Muscle of leg (tissue), 16 donors: ENCODE measurements at places on chromosomes 7 and 10. TPM values are rescaled to one million over a fixed set of nuclear protein-coding genes. Genes with fewer than 3 reads are reported as not detected.

GRCh38 chr7:130090745-130091532 is 20.6 kb downstream of the KLHDC10 start:
- DNase-seq = no peak

DNA sequence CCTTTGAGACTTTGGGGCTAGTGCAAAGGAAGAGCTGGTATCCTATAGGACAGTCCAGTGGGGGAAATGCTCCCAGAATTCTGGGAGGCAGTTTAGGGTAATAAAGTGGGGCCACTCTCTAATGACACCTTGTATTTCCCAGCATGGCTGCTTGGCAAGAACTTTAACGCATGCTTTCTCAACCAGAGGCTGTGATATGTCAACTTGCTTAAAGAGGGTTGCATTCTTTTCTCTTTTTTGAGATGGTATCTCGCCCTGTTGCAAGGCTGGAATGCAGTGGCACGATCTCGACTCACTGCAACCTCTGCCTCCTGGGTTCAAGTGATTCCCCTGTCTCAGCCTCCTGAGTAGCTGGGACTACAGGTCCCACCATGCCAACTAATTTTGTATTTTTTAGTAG is 38.4 kb downstream of the ALDH18A1 start:
- DNase-seq = no peak

DNA sequence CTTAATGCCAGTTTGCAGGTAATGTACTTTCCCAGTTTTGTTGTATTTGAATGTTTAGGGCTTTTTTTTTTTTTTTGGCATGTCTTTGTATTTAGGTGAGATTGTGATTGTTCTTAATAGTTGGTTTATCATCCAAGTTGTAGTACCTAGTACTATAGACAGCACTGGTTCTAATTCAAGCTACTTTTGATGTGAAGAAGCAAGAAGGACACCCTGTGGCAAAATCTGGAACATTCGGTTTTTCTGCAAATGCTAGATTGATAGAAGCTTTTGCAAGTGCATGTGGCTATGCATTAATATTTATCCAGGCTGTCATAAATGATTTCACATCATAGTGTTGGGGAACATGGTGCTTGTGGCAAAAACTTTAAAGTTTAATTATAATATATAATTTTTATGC is 248.9 kb downstream of the FOXP2 start:
- peak; percentile 57 for DNase-seq

- peak; percentile 97 for DNase-seq
Measured at GRCh38 chr10:94076325-94076841, 82.7 kb downstream of the PLCE1 start.

DNA sequence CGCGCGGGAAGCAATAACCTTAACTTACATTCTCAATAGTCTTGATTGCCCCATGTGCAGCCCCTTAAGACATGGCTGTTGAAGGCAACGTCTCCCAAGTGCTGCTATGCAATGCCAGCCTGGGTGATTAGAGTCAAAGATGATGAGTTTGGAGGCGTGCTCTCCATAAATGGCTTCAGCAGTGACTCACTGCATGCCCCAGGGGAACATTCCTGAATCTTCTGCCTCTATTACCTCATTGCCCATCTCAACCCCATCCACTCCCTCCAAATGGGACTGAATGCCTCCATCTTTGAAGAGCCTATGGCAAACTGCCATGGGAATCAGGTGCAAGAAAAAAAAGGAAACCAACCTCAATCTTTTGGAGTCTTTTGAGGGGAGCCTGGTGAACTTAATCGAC is 282.8 kb downstream of the SNX10 start:
- DNase-seq = no peak

DNA sequence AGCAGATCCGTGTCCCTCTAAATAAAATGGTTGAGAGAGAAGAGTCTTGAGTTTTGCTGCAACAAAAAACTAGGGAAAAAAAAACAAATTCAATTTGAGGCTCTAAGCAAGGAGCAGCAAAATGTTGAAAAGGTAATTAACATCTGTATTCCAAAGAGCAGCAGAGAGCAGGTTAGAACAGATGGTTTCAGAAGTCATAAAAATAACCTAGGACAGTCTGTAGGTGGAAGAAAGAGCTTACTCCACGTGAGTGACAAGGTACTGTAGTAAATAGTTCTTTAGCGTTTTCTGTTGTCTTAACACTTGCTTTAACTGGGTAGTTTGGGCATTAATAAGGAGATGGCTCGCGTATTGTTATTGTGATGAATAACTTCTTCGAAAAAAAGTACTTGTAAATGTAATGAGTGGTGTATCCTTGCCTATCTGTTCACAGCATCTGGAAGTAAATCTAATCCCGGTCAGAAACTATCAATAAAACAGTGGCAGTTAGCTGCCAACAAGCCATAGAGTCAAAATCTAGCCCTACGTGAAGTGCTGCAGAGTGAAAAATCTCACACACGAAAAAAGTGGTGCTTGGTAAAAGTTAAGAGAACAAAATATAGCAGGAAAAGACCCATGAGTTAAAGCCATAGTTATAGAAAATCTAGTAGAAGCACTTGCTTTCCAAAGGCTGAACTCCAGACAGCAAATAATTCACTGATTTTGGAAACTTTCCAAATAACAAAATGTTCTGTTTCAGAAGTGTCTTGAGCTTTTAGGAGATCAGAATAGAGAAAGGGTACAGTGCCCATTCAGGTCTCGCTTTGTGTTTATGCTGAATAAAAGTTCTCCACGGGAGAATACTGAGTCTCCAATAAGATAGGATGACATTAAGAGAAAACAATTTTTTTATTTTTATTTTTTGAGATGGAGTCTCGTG is 49.3 kb upstream of the PARD3 start:
- peak; percentile 46 for DNase-seq

GRCh38 chr7:108045154-108045553 is 42.2 kb upstream of the LAMB1 start:
- peak; percentile 40 for DNase-seq

GRCh38 chr7:112788778-112789343 is 1.3 kb downstream of the TMEM168 start:
- DNase-seq = no peak

DNA sequence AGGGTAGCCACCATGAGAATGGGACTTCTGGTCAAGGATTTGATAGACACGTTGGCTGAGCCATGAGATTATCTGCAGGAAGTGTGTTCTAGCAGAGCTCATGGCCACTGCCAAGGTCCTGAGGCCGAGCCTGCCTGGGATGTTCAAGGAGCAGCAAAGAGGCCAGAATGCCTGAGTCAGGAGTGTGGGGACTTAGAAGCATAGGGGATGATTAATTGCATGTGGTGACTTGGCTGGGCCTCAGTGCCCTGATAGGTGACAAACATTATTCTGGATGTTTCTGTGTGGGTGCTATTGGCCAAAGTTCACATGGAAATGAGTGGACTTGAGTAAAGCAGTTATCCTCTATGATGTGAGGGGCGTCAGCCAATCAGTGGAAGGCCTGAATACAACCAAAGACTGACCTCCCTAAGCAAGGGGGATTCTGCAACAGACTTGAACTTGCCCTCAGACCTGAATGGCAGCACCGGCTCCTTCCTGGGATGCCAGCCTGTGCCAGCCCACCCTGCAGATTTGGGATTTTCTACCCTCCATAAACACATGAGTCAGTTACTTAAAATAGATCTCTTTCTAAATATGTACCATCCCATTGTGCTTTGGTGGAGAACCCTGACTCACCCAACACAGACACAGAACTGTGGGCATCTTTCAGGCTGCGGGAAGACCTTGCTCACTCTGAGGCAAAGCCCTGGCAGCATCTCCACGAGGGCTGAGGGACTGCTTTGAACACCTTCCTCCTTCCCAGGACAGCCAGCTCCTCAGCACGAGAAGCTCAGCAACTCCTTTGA is 363.9 kb upstream of the MGMT start:
- DNase-seq = no peak

GRCh38 chr7:134777908-134778580 is 1.4 kb upstream of the CALD1 start:
- no peak for DNase-seq

DNA sequence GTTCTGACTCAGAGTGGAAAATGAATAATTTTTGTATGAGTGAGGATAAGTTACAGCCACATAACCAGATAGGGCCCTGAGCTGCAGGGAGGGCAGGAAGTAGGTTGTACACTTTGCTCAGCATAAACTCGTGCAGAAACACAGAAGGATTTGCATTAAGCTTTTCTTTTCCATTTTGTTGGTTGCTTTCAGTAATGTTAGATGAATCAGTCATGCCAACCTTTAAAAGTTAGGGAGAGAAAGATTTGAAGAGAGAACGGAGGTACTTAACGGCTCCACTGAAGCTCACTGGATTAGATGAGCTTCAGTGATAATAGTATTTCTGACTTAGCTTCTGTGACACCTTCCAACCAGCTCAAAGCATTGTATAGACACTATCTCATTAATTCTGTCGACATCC is 348.1 kb downstream of the GATA3 start:
- DNase-seq = no peak

DNA sequence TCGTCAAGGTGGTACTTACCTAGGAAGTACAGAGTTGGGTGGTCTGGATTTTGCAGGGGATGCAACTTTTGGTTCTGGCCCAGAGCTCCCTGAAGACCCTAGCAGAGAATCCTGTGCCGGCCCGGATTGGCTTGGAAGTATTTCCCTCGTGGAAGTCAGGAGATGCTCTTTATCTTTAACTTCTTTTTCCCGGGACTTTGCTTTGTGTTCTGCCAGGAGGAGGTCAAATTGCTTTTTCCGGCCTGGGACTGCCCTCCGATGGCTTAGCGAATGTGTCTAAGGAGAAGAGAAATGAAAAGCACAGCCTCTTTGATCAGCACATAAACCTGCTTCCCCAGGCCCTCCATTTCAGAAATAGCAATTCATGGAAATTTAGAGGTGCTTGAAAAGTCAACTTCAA is 57.0 kb upstream of the EFCAB10 start:
- DNase-seq = no peak

- peak; percentile 38 for DNase-seq
Measured at GRCh38 chr10:118629211-118629610, 33.8 kb upstream of the PRLHR start.

- DNase-seq = peak; percentile 13
Measured at GRCh38 chr10:76433161-76434005, 1002.0 kb downstream of the LRMDA start.

GRCh38 chr10:4127518-4128315 is 342.7 kb upstream of the KLF6 start:
- peak; percentile 64 for DNase-seq

DNA sequence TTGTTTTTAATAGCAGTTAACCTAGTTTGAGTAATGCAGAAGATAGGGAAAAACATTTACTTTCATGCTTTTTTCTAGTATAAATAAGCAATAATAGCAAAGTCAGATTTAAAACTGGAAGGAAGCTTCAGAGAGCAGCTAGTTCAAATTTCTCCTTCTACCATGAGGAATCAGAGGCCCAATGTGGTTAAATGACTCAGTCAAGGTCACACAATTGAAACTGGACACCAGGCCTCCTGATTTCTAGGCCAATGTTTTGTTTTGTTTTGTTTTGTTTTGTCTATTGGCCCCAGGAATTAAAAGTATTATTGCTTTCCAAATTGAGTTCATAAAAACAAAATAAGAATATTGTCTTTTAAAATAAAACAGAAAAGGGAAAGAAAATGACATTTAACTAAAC is 122.3 kb downstream of the TRIL start:
- DNase-seq = no peak

GRCh38 chr7:123004931-123005330 is 9.4 kb upstream of the TAS2R16 start:
- no peak for DNase-seq

- DNase-seq = no peak
Measured at GRCh38 chr10:5502571-5503476, 3.5 kb upstream of the CALML5 start.

- DNase-seq = no peak
Measured at GRCh38 chr7:7585241-7585928, 18.7 kb downstream of the MIOS start.

AKR1C3 gene
- total RNA-seq = 0.75 TPM

DGKI gene
- 1.4 TPM for total RNA-seq
